LoVo (cell line): ENCODE measurements at places on chromosomes 7 and 10.

- DNase-seq, result no peak
Observed at GRCh38 chr10:93415693-93416092, 66.4 kb downstream of the MYOF start.

GRCh38 chr7:44158873-44159631 is 17.9 kb upstream of the MYL7 start:
- DNase-seq, result no peak

- DNase-seq, result no peak
Observed at GRCh38 chr10:124670849-124671248, 73.3 kb downstream of the FAM53B start.

- no peak for DNase-seq
Observed at GRCh38 chr7:134732728-134733127, 46.7 kb upstream of the CALD1 start.

GRCh38 chr7:628826-629225 is 97.7 kb upstream of the DNAAF5 start:
- DNase-seq, result no peak

DNA sequence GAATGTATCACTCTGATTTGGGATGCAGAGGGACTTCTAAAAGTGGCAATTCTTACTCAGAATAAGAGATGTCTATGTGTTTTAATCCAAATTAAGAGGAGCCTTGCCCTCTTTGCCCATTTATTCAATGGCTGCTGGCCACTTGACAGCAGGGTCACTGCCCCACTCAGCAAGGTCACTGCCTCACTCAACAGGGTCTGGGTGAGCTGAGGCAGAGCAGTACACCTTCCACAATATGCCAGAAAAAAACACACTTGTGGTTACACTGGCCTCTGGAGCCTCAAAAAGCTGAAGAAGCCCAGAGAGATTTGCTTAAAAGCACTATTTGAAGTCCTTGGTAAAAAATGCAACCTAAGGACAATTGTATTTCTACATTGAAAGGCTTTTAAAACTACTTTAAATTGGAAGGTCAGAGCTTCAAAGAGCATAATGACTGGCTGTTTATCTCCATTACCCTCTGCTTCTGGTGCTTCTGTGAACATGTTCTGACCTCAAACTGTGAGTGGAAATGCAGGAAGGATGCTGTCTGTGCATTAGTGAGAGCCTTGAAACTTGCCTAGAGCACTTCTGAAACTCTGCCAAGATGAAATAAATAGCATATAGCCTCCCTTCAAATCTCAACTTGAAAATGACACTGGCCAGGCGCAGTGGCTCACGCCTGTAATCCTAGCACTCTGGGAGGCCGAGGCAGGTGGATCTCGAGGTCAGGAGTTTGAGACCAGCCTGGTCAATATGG is 35.1 kb upstream of the WIPF3 start:
- DNase-seq, result no peak
